ENCODE measurements at places on chromosomes 7 and 10.

DNA sequence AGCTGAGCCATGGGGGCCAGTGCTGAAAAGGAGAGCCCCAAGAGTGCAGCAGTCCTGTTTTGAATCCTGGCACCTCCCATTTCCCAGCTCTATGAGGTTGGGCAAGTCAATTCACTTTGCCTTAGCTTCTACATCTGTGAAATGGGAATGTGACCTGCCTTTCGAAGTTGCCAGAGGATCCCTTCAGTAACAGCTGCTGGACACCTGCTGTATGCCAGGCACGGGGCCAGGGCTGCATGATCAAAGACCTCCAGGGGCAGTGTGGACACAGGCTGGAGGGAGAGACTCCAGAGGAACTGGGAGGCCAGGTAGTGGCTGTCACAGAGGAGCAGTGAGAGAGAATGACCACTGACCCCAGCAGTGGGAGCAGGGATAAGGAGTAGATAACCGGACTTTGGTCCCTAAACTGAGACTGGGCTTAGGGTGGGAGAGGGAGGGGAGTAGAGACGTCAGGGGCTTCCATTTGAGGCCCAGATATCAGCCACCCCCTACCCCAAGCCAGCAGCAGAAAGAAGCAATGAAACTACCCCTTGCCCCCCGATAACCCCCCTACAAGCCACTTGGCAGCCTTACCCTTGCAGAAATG, 45.2 kb downstream of the SRRM3 start:
- DNase-seq: no peak

GRCh38 chr7:70570029-70570428, 561.9 kb upstream of the GALNT17 start:
- DNase-seq: no peak

- no peak for DNase-seq
These were observed 123.3 kb downstream of the MICU1 start for GRCh38 chr10:72502581-72502980.

GRCh38 chr10:118392761-118393160, 50.6 kb upstream of the FAM204A start:
- DNase-seq: no peak

DNA sequence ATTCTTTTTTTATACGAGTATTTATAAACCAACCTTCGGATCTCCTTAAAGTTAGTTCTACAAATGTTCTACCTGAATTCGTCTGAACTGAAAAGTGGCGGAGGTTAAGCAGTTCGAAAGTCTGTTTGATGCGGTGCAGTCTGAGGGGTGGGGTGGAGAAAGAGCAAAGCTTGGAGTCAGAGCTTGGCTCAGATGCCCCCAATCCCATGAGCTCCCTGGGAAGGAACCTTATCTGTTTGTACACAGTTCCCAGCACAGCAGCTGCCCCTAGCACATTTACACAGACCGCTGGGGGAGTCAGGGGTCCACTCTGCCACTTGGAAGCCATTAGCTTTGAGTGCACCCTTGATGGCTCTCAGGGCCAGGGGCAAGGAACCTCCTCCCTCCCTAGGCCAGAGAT, 30.8 kb downstream of the CPXM2 start:
- no peak for DNase-seq

GRCh38 chr10:84191106-84191505, 3.2 kb upstream of the CDHR1 start:
- DNase-seq: no peak

DNA sequence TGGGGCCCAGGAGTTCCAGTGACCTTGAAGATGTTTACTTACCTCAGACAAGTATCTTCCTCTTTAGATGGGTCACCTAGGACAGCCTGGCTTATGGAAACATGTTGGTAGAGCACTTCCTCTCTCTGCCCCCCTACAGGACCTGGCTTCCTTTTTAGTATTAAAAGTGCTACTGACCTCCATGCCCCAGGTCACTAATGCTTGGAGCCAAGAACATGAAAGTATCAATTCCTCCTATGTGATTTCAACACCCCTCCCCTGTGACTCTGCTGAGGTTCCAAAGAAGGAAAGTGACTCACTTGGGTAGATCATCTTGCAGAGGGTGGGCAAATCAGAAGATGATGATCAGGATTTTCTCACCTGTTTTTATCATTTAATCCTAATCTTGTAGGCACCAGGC, 125.3 kb upstream of the CCDC6 start:
- no peak for DNase-seq

DNA sequence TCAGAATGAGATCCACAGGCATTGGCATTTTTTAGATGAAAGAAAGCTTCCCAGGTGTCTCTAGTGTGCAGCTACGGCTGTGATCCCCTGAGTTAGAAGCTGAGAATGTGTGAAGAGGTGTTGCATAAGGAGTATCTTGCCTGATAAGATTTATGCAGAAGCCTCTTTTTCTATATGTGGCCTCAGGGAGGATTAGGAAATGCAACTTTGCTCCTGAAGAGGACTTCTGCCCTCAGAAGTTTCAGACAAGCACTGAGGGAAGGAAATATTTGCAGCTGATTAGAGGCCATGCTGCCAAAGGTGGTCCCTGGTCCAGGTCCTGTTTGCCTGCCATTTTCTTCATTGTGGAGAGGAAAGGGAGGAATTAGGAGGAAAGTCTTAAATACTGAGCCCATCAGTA, 551.8 kb downstream of the PHTF2 start:
- no peak for DNase-seq

GRCh38 chr10:47378183-47378510, 5.9 kb downstream of the ZNF488 start:
- DNase-seq: no peak

- DNase-seq: no peak
These were observed 23.4 kb upstream of the NME8 start for GRCh38 chr7:37825038-37825437.

- DNase-seq: no peak
These were observed 21.8 kb downstream of the MRPS24 start for GRCh38 chr7:43847496-43847895.

DNA sequence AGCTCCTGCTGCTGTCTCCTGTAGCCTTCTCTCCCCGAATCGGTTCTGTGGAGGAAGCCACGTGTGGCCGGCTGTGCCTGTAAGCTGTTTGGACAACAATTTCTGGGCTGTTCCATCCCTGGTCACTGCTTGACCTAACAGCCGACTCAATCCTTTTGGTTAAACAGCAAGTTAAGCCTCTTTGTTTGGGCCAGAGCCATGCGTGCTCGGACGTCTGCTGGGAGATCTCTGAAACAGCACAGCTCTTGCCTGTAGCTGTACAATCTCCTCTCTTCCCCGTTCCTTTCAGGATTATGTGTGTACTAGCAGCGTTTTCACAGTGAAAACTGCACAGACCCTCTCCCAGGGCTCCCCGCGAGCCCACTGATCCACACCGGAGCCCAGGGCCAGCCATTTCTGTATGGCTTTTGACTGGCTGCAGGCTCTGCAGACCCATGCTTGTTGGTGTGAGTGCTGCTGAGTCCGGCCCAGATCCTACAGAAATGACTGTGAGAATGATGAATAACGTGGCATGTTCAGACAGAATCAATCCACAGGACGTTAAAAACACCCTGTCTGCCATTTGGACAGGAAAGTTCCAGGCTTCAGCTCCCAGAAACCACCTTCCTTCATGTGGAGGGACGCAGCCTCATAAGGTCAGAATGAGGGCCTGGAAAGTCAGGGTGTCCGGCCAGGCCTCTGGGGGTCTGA, 428.6 kb upstream of the ADARB2 start:
- no peak for DNase-seq

GRCh38 chr7:31116615-31117014, 64.5 kb downstream of the ADCYAP1R1 start:
- no peak for DNase-seq

- peak; percentile 8 for DNase-seq
These were observed at the start of gene GIMAP8 for GRCh38 chr7:150450491-150451001. TSS of gene GIMAP8 (plus strand) at chr7:150450630. CDS start at chr7:150466699, 16,069 bp downstream.

GRCh38 chr7:12080006-12080405, 131.1 kb upstream of the TMEM106B start:
- DNase-seq: no peak

DNA sequence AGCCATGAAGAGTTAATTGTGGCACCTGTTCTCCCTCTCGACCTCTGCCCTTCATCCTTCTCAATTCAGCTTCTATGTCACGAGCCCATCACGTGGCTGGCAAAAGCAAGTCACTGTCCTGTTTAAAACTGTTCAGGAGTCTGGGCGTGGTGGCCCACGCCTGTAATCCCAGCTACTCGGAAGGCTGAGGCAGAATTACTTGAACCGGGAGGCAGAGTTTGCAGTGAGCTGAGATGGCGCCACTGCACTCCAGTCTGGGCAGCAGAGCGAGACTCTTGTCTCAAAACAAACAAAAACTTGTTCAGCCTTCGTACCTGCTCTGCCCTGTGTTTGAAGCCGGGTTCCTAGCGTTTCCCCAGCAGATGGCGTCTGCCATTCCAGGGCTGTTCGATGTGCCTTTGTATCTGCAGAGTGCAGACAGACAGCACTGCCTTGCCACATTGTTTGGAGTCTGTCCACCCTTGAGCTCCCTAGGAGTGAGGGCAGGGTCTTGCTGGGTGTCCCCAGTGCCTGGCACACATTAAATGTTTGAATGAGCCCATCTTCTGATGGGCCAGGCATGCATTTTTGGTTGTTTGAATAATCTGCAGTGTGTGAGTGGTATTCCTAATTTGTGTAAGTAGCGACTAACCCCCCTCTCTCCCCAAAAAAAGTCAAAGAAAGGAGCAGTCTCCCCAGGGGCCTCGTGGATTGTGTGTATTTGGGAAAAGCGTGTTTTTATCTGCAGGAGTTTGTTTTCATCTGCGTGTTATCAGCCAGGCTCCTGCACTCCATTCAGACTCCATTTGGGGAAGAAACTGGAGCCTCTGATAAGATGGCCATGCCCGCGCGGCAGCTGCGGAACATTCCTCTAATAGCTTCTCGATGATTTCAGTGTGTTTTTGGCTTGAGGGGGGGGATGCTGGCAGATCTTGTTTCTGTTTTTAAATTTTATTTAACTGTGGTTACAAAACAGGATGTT, 61.2 kb downstream of the DNAJB6 start:
- peak; percentile 26 for DNase-seq

- no peak for DNase-seq
These were observed 851.8 kb downstream of the XPNPEP1 start for GRCh38 chr10:109071539-109071938.

GRCh38 chr10:89147256-89147655, 59.9 kb downstream of the CH25H start:
- DNase-seq: no peak

DNA sequence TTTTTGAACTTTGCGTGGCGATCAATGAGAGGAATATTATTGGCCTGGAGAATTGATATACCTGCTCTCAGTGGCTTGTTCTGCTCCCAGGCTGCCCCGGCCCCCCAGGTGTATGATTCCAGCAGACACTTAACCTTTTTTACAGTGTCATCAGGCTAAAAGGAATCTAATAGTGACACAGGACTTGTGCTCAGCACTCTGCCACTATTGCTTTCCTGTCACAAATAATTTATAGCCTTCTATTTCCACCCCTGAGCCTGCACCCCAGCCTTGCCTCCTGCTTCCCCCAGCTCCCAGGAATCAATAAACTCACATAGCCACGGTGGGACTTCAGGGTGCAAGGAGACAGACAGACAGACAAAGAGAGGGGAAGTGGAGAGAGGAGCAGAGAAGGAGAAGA, 28.3 kb downstream of the PAX2 start:
- no peak for DNase-seq

DNA sequence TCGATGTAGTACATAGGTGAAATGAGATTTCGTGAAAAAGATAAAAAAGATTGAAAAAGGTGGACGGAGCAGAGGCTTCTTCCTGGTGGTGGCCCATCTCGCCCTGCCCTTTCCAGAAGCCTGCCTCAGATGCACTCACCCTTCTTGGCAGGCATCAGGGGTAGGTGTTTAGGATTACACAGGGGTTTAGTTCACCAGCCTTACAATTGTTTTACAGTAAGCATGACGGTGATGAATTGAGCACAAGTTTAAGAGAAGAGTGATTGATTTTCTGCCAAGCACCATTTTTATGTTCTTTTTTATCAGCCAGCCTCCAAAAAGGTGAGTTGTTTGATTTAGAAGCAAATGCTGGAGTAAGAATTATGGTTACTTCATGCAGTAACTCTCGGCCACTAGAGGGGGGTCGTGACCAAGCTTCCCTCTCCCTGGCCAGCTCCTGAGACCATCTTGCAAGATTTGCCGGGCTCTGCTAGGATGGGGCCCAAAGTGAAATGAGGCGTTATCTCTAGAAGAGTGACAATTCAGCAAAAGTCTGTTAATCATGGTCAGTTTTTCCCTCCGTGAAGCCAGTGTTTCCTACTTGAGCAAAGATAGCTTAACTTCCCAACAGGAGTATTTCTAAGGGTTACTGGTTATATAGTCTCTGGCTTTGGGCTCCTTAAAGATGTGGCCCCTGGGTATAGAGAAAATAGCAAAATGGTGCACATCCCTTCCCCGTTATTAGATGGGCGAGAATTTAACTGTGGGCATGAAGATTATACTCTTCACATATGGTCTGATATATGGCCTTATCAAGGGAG, 228.8 kb downstream of the BMPER start:
- peak; percentile 89 for DNase-seq

- no peak for DNase-seq
These were observed 61.9 kb upstream of the WAC start for GRCh38 chr10:28470873-28471651.

DNA sequence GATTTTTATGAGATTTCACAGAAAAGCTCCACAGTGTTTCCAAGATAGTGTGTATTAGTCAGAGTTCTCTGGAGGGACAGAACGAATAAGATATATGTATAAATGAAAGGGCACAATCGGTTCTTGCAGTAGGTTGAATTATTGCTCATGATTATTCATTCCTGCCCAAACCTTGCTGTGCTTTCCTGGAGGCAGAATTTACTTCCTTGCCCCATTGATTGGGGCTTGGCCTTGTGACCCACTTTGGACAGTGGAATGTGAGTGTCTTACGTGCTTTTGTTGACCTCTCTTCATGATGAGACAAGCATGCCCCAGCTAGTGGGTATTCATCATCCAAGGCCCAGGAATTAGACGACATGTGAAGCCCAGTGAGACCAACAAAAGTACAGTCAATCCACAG, 53.0 kb upstream of the ABCB5 start:
- DNase-seq: no peak

DNA sequence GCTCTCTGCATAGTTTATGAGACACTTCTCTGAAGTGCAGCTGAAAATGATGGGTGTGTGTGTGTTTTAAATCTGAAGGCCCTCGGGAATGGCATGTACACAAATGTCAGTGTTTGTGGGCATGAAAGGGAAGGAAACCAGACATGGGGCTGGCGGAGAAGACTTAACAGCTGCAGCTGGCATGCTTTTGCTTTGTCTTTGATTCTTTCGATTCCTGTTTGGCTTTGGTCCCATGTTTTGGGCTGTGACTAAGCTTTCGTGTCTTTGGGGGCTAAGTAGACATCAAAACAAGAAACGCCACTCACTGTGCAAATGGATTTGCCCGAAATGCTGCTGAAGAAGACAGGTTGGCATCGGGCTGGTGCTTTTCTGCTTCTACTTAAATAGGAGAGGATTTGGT, 179.3 kb downstream of the PFKFB3 start:
- no peak for DNase-seq

- no peak for DNase-seq
These were observed 68.9 kb upstream of the KDM7A start for GRCh38 chr7:140245611-140246105.

GRCh38 chr7:50739744-50740435, 42.8 kb downstream of the GRB10 start:
- DNase-seq: peak; percentile 24

All from G401 (cell line).